CD4-positive, alpha-beta T cell treated with Interleukin-4 for 1 hour (primary cell): ENCODE measurements at places on chromosomes 5 and 9.

DNA sequence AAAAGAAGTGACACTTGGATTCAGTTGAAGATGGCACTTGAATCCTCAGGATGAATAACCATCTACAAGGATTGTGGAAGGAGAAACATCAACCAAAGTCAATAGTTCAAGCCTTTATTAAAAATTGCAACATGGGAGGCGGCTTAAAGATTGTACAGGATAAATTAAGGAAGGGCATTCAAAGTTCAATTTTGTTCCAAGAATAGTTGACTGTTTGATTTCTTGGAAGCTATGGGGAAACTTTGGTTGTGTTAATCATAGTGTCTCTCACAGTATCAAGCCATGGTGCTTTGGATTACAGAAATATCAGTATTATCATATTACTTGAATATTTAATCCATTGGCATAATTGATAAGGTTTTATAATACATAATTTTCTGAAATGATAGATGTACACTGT lies 1844.3 kb downstream of the MAT2B start:
- no peak for DNase-seq

- no peak for DNase-seq
Observed at GRCh38 chr9:131960311-131960710, 119.4 kb downstream of the MED27 start.

GRCh38 chr9:91059713-91060112 lies 258.1 kb downstream of the SYK start:
- DNase-seq = no peak

DNA sequence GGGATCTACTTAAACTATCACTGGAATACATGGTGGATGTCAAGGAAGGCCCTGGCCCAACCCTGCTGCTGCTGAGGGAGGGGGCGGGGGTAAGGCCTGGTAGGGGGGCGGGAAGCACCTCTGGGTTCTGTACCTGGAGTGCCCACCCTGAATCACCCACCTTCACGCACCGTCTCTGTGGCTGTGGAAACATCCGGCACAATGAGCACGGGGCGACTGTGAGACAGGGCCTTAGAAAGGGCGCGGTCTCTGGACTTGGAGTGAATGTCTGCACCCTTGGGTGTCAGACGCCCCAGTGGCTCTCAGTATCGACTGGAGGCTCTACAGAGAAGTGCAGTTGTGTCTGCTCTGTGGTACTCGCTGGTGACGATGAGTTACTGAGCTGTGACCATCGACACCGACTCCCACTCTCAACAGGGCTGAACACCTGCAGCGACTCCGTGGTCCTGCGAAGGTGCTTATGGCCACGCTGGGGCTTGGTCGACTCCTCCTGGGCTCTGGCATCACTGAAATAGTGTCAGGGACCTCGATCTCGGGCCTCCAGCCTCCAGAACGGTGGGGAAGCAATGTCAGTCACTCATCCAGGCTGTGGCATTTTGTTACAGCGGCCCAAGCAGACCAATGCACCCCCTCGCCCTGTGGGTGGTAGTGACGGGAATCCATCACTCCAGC lies 25.5 kb upstream of the SLC6A19 start:
- no peak for DNase-seq

GRCh38 chr9:93315118-93315517 lies 131.2 kb downstream of the WNK2 start:
- no peak for DNase-seq

- DNase-seq = no peak
Observed at GRCh38 chr9:137390553-137391410, 32.2 kb downstream of the EXD3 start.

DNA sequence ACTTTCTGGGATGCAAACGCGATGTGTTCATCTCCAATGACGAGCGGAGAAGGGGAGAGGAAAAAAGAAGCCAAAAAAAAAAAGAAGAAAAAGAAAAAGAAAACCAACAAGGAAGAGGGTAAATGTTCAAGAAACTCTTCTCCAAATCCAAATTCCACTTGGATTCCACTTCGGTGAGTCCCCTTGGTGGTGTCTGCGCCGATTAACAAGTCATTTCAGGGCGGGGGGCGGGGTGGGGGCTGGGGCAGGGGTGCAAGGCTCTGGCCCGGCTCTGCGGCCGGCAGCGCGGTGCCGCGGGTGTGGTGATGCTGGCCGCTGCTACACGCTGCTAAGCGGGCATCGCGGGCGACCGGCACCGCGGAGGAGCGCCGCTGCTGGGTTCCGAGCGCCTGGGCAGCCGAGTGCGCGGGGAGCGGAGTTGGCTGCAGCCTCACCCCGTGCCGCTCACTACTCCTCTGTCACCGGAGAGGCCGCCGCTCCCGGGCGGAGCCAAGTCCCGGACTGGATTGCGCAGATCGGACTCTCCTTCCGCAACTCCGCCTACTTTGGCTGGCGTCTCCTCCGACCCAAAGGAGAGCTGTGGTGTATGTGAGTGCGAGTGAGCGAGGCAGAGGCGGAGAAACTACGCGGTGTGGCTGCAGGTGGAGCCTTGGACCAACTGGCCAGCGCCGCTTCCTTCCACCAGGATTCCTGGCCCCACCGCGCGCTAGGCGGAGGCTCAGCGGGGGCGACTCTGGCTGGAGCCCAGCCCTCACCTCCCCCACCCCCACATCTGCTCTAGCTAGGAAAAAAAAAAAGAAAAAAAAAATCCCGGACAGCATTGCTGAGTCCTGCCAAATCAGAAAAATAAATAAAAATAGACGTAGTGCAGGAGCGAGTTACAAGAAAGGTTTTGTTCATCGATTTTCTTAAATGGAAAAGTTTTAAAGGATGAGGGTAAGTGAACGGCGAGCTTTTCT lies at the start of gene SEMA6A:
Gene SEMA6A, minus strand, starts transcription at position 457 of the 959 bp plus-strand sequence. CDS start 69,879 bp downstream, outside the sequence.
- peak; percentile 19 for DNase-seq

GRCh38 chr5:43432486-43433375 lies 20.5 kb upstream of the CCL28 start:
- no peak for DNase-seq

GRCh38 chr5:109652096-109652495 lies 37.6 kb upstream of the MAN2A1 start:
- DNase-seq = no peak

- no peak for DNase-seq
Observed at GRCh38 chr9:93041108-93041802, 17.2 kb upstream of the SUSD3 start.

GRCh38 chr5:77390221-77390620 lies 101.9 kb downstream of the WDR41 start:
- DNase-seq = no peak

DNA sequence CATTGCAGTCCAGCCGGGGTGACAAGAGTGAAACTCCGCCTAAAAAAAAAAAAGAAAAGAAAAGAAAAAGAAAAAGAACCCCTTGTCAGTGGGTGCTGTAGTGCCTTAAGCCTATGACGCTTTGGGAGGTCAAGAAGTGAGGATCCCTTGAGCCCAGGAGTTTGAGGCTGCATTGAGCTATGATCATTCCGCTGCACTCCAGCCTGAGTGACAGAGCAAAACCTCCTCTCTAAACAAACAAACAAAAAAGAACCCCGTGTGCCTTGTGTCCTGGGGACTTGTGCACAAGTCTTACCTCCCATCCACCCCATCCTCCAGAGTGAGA lies 33.5 kb upstream of the STXBP1 start:
- DNase-seq = no peak

GRCh38 chr5:81778642-81779041 lies 27.7 kb upstream of the SSBP2 start:
- no peak for DNase-seq

DNA sequence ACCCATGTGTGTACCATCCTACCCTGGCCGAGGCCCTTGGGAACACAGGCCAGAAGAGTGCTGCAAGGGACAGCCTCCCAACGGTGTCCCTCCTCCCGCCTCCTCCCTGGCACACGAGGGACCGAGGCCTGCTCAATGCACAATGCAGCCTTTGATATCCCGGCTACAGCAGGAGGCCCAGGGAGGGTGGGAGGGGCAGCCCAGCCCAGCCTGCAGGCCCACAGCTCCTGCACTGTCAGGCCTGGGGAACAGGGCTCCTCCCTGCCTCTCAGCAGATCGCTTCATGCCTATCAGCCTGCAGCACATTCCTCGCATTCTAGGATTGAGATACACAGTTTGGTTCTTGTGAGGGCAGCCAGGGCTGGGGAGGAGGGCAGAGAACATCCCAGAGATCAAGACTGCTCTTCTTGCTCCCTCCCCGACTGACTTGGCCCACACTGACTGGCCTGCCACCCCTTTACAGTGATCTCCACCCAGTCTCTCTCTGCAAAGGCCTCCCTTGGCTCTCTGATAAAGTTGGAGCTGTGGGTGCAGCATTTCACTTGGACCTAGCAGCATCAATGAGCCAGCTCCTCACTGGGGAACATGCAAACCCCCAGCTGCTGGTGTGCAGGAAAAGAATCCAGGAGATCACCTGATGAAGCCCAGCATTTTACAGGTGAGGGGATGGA lies at the start of gene SH3TC2:
Gene SH3TC2, minus strand, starts transcription at position 46 of the 671 bp plus-strand sequence. Its CDS starts 40 bp downstream, at position 6.
- no peak for DNase-seq

DNA sequence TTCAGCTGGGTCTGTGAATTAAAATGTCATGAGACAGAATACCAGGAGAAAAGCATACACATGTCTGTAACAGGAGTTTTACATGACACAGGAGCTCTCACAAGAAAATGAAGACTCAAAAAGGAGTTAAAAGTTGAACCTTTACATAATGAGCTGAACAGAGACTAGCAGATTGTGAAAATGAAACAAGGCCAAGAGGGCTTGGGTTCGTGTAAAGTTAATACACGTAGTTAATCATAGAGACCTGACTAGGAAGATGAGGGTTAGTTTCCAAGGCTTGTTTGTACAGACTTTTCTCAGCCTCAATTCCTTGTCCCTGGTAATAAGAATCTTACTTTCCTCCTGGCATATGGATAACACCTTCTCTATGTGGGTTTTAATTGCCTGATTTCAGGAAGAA lies 1294.0 kb downstream of the MAT2B start:
- DNase-seq = no peak
